ENCODE measurements at places on chromosomes 5 and 9.

- no peak for ATAC-seq
Measured at GRCh38 chr9:76650692-76651091, 113.5 kb upstream of the PCA3 start.

DNA sequence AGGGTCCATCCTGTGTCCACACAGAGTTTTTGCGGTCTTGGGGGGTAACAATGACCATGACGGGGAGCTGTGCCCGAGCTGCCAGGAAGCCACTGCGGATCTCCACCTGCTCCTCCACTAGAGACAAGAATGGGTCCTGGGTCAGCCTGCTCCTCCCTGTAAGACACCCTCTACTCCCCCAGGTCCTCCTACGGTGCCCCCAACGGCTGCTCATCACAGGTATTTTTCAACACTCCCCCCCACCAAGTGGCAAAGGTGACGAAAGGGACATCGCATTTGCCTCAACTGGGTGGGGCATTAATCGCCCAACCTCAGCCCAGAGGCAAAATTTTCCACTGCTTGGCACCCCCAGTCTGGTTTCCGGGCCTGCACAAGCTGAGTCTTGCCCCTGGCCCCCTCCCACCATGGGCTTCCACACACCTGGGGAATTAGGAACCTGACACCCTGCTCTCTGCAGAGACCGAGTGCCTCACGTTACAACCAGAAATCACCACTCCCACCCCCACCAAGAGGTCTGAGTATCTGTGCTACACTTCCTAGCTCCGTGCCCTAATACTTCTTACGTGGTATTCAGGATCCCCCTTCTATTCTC is 9.6 kb downstream of the NOL6 start:
- no peak for ATAC-seq

DNA sequence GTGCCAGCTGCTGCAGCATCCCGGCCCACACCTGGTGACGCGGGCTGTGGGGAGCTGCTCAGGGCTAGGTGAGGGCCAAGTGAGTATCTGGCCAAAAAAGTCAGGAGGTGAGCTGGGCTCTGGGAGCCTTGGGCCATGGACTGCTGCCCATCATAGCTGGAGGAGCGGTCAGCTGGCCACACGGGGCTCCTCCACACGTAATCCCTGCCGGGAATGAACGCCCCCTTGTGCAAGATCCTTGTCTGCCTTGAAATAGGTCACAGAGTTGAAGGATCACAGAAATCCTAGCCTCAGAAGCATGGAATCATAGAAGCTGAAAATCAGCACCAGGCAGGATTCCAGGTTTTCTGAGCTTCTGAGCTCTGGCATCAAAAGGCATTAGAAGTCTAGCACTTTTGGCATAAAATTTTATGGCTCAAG is 16.8 kb upstream of the COL27A1 start:
- ATAC-seq = no peak

DNA sequence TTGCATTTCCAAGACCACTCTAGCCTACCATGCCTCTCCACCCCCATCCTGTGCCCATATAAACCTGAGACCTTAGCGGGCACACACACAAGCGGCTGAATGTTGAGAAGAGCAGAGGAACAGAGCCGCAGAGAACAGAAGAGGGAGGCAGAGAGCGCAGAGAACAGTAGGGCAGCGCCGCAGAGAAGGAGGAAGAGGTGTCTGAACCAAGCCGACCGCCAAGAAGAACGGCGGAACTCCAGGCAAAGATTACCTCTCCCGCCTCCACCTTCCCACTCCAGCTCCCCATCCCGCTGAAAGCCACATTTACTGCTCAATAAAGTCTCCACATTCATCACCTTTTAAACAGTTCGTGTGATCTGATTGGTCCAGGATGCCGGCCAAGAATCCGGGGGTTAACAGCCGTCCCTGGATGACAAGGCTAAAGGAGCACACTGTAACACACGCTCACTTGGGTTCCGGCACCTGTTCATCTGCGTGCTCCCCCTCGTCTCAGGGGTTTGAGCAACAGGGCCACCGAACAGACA is 33.2 kb downstream of the GRIN3A start:
- ATAC-seq = peak; percentile 68

GRCh38 chr5:2901511-2901910 is 150.0 kb upstream of the IRX2 start:
- no peak for ATAC-seq

DNA sequence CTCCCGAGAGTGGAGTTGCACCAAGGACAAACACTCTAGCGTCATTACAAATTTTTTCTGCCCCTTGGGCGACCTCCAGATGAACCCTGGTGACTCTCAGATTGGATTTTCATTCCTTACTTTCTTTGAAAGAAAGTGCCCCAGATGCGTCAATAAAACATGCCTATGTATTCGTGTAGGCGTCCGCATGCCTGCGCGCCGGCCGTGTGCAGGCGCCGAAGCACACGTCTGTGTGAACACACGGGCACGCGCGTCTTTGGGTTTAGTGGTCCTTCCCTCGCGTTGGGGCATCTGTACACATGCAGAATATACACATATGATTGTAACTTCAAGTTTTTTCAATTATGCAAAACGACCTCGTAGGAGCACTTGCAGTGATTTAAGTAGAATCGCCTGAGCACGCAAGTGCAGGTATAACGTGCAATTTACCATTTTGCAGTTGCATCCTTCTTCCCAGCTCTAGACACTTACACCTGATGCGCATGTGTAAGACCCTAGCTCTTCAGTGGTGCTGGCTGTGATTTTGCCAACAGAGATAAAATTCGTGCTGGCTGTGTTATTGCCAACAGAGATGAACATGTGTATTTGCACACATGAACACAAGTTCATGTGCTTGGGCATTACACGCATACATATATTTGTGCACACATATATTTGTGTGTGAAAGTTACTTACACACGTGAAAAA is 1.9 kb upstream of the LHX2 start:
- no peak for ATAC-seq

Data from stimulated activated memory B cell treated with anti-CD40 and anti-IgM and Interleukin-4, amounts not matched to agents 10 μg/mL and 1 μg/mL and 100 μg/mL, for 72 hours (primary cell).